HepG2 (cell line): ENCODE measurements at places on chromosomes 6 and 20.

GRCh38 chr6:98925831-98926230, 21.9 kb downstream of the FBXL4 start:
- no peak for DNase-seq

GRCh38 chr6:70479236-70479635, 65.9 kb downstream of the FAM135A start:
- no peak for DNase-seq

- peak; percentile 24 for DNase-seq
These were observed 52.0 kb upstream of the PLEKHG1 start for GRCh38 chr6:150547502-150548222.

DNA sequence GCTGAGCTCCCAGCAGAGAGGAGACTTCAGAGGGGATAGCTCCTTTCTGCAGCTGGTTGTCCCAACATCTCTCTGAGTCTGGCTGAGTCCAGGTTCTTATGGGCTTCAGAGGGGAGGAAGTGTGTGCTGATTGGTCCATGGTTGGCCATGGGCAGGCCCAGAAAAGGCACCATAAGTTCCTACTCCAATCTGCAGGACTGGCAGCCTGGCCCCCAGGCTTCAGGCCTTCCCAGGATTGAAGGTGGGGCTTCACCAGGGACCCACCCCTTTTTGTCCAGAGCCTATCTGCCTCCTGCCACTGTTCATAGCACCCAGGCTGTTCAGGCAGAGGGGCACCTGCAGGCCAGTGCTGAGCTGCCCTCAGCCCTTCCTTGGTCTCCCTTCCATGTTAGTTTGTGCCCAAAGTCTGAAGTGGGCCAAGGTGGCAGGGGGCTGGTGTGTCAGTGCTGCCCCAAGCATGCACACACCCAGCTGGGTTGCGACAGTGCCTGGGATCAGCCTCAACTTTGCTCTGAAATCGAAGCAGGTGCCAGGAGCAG, 21.6 kb upstream of the TOP1 start:
- DNase-seq: peak; percentile 52

- DNase-seq: no peak
These were observed 78.3 kb downstream of the SCAND1 start for GRCh38 chr20:35876033-35876320.

GRCh38 chr6:34370361-34370760, 22.1 kb downstream of the NUDT3 start:
- DNase-seq: no peak

GRCh38 chr6:3386374-3386857, 70.4 kb downstream of the SLC22A23 start:
- DNase-seq: no peak

- DNase-seq: peak; percentile 75
These were observed 4.5 kb downstream of the CCDC170 start for GRCh38 chr6:151498327-151498726.

GRCh38 chr6:292506-293192, 362 bp downstream of the DUSP22 start:
- DNase-seq: peak; percentile 51
